Activated T-helper 1 cell treated with anti-CD3 and anti-CD28 coated beads, Interleukin-12 subunit alpha, Interleukin-12 subunit beta, Interleukin-2, Interleukin-4 antibody, amounts not matched to agents 30 ng/mL and 10 ng/mL and 1 ng/mL, durations not matched to agents 14 hours and 24 hours and 36 hours (primary cell): ENCODE measurements at places on chromosomes 3 and 15.

DNA sequence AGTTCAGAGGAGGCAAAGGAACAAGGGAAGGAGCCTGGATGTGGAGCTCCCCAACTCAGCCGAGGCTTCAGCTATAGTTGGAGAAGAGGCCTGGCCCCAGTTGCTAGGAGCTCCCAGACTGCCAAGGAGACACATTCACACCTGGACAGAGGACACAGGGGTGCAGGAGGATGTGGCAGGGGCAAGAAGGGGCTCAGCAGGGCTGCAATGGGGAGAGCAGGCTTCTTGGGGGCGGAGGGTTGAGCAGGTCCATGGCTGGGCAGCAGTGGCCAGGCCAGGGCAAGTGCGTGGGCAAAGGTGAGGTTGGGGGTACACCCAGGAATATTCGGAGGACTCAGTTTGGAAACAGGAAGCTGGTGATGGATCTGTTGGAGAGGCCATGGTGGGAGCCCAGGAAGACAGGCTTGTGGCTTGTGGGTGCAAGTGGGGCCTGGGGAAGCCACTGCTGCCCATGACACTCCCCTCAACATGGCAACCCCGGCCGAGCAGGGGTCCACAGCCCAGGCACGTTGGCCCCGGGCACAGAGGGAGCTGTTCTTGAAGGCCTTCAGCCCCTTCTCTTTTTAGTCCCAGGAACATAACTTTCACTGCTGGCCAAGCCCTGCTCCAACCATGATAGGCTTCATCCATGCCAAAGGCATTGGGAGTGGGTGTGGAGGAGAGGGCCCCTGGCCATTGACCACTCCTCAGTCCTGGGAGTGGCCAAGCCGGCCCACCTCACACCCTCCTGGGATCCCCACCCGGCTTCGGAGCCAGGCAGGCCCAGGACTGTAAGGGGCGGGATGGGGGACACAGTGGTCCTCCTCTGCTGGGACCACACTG lies 33.3 kb downstream of the TSPAN3 start:
- no peak for DNase-seq

GRCh38 chr15:99019558-99020540 lies 12.3 kb upstream of the PGPEP1L start:
- DNase-seq, result no peak

DNA sequence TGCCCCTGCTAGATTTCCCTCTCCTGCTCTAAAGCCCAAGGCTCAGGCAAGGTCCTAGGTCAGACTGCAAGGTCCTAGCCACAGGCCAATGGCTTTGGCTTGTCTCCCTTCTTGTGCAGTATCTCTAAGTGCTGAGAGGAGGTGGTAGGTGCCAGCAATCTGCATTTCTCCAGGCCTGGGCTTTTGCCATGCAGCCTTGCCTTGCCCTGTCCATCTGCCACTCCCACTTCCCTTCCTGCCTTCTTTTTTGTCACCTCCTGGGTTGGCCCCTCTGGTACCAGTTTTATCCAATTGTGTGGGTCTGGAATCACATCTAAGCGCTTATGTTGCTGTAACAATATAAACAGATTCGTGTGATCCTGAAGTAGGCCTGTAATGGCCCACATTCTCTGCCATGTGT lies 109.9 kb downstream of the MYRIP start:
- no peak for DNase-seq

GRCh38 chr3:119342176-119342575 lies 48.0 kb downstream of the ARHGAP31 start:
- DNase-seq, result no peak

- no peak for DNase-seq
These were observed 152.0 kb downstream of the ZBBX start for GRCh38 chr3:167228135-167228534.

GRCh38 chr3:183515968-183516851 lies 39.3 kb downstream of the KLHL6 start:
- peak; percentile 58 for DNase-seq

DNA sequence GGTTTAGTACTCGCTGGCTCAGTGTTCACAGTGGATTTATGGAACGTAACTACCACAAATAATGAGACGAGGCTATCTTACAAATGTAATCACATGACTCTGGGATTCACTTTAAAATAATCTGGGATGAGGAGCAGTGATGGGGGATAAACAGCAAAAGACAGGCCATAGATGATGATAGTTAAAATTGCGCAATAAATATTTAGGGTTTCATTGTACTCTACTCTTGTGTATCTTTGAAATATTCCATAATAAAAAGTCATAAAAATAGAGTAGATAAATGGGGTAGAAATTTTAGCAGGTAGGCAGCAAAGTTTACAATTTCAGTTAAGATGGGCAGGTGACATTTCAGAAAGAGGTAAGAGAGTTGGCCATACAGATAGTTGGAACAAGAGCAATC lies 196.6 kb downstream of the KCNMB2 start:
- no peak for DNase-seq

GRCh38 chr3:20846832-20847231 lies 660.8 kb upstream of the SGO1 start:
- DNase-seq, result no peak

DNA sequence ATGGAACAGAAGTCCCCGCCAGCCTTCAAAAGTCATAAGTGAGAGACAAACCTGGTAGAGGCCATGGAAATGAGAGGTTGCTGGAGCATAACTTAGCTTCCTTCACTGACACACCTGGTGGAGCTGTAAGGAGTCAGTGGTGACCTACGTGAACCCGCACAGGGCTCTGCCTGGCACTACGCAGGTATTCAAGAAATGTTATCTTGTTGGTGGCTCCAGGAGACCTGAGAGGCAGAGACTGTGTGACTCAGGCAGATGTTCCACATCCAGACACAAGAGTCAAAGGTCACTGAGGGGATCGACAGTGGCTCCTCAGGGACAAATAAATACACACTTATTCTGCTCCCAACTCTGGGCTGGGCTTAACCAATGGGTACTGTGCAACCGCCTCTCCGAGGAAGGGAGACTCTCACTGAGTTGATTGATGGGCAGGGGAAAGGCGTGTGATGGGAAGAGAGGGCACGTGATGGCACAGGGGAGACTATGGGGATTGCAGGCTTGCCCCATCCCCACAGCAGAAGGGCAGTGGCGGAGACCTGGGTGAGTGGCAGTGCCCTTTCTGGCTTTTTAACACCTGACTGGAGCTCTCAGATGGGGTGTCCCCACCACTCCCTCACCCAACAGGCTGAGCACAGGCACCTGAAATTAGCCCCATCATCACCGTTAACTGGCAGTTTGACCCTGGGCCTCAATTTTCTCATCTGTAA lies 111.7 kb upstream of the SMAD3 start:
- DNase-seq, result no peak

- no peak for DNase-seq
These were observed 243.6 kb upstream of the SLITRK3 start for GRCh38 chr3:165439765-165440164.

- DNase-seq, result no peak
These were observed 37.4 kb downstream of the ADCY5 start for GRCh38 chr3:123411340-123412040.

GRCh38 chr3:106097817-106098435 lies 229.1 kb upstream of the CBLB start:
- no peak for DNase-seq

DNA sequence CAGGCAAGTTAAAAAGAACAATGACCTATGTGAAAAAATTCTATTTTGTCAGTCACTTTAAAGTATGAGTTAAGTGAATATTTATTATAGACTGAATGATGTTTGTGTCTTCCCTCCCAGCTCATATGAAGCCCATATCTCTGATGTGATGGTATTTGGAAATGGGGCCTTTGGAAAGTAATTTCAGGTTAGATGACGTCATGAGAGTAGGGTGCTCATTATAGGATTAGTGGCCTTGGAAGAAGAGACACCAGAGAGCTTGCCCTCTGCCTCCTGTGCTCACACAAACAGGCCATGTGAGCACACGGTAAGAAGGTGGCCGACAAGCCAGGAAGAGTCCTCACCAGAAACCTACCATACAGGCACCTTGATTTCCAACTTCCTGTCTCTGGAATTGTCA lies 138.8 kb upstream of the TNIK start:
- no peak for DNase-seq

DNA sequence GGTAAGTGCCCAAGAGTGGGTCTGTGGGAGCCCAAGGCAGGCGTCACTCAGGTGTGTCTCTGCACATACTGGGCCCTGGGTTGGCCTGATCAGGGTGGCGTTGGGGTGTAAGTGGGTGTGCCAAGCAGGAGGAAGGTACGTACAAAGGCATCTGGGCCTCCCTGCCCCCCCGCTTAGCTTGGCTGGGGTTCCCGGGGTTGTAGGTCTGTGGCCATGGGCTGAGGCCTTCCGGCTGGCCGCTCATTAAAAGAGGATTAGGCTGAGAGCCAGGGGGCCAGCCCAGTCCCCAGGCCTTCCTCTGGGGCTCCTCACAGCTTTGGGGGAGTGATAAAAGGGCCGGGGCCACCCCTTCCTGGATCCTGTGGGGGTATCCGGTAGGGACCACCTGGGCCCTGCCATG lies 13.3 kb downstream of the SEMA3F start:
- DNase-seq, result no peak

GRCh38 chr3:190496859-190497258 lies 17.0 kb upstream of the IL1RAP start:
- DNase-seq, result no peak

- DNase-seq, result no peak
These were observed 41.8 kb downstream of the SERP1 start for GRCh38 chr3:150504483-150504882.

GRCh38 chr15:30675126-30675525 lies 49.2 kb downstream of the ARHGAP11B start:
- no peak for DNase-seq

GRCh38 chr15:88341006-88341405 lies 84.5 kb upstream of the NTRK3 start:
- no peak for DNase-seq

- DNase-seq, result no peak
These were observed 65.1 kb upstream of the TEX264 start for GRCh38 chr3:51605938-51606337.

DNA sequence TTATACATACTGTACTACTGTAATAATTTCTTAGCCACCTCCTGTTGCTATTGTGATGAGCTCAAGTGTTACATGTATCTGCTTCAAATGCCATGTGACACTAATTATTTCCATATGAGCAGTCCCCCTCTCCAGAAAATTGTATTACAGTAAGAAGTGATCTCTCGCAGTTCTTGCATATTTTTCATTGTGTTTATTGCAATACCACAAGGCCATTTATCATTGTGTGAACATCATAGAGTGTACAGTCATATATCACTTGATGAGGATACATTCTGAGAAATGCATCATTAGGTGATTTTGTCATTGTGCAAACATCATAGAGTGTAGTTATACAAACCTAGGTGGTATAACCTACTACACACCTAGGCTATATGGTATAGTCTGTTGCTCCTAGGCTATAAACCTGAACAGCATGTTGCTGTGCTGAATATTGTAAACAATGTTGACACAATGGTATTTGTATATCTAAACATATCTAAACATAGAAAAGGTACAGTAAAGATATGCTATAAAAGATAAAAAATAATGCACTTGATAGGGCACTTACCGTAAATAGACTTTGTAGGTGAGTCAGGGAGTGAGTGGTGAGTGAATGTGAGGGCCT lies 189.6 kb upstream of the MLF1 start:
- DNase-seq, result no peak

DNA sequence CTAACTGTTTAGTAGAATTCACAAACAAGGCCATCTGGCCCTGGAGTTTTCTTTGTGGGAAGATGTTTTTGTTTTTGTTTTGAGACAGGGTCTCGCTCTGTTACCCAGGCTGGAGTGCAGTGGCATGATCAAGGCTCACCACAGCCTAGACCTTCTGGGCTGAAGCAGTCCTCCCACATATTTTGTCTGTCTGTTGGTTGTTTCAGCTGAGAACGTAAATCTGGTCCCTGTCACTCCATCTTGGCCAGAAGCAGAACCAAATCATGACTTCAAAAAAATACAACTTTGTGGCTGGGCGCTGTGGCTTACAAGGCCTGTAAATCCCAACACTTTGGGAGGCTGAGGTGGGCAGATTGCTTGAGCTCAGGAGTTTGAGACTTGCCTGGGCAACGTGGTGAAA lies 27.1 kb downstream of the MRAS start:
- no peak for DNase-seq

- no peak for DNase-seq
These were observed 71.2 kb downstream of the RORA start for GRCh38 chr15:61157933-61158332.

DNA sequence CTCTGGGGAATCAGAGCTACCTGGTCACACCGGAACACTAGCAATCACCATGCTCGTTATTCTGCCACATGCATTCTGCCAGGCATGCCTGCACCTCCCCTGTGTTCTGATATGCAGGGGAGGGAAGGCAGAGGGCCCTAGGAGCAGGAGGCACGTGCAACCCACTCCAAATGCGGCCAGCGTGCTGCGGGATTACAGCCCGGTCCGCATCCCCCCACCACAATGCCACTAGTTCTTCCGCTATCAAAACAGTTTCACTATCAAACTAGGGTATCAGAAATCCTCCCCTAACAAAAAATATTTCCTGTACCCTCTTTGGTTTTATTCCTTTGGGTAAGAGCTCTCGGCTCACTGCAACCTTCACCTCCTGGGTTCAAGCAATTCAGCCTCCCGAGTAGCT lies 223.2 kb upstream of the IGF1R start:
- DNase-seq, result no peak
